Large intestine (tissue), 12 donors: ENCODE measurements at places on chromosomes 1 and 21. TPM values are rescaled to one million over a fixed set of nuclear protein-coding genes. Genes with fewer than 3 reads are reported as not detected.

DNA sequence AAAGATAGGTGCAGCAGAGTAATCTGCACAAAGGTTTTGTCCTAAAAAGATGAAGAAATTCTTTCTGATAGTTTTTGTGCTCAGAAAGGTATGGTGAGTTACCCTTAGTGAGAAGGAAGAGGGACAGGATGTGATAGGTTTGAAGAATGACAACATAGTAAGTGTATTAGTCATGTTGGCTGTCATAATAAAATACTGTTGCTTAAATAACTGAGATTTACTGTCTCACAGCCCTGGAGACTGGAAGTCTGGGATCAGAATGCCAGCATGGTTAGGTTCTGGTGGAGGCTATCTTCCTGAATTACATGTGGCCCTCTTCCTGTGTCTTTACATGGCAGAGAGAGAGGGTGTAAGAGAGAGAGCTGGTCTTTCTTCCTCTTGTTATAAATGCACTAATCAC is 965.2 kb downstream of the TTLL7 start:
- no peak for DNase-seq

DNA sequence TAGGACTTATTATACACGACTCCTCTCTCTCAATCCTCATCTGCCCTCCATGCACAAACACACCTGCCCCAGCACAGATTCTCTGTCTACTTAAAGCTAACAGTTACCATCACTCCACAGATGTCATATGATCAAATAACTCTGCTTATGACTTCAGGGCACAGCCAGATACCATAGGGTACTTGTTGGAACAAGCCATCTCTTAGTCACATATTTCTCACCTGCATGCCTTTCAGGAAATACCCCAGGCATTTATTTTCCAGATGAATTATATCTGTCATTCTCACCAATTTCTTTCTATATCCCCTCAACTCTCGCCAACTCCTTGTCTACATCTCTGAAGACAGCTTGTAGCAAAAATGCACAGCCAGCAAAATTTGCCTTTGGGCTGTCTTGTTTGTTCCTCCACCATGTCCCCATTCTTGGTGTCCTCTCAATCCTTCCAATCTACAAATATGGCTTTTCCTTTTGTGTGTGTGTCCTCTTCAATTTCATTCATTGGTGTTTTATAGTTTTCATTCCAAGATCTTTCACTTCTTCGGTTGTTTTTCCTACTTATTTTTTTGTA is 353.9 kb upstream of the CAMK1G start:
- DNase-seq, result no peak

- no peak for DNase-seq
These were observed 51.6 kb downstream of the ETS2 start for GRCh38 chr21:38857152-38857825.

DNA sequence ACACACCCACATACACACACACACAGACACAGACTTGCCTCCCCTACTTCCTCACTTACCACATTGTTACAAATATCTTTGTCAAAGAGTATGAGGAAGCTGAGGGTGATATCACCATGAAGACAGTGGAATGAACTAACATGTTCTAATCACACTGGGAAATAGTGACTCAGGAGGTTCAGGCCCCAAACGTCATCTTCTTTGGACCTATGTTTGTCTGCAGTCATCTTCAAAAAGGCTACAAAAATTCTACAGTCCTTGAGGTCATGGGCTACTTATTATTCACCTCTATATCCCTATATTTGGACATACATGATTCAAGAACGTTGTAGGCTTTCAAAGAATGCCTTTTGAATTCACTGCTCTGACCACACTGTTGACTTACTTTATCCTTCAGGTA is 2.1 kb upstream of the LCE2C start:
- no peak for DNase-seq

- peak; percentile 31 for DNase-seq
These were observed 6.4 kb downstream of the GABRD start for GRCh38 chr1:2025491-2025981.

- no peak for DNase-seq
These were observed 11.9 kb upstream of the MRPL55 start for GRCh38 chr1:228120857-228121489.

DNA sequence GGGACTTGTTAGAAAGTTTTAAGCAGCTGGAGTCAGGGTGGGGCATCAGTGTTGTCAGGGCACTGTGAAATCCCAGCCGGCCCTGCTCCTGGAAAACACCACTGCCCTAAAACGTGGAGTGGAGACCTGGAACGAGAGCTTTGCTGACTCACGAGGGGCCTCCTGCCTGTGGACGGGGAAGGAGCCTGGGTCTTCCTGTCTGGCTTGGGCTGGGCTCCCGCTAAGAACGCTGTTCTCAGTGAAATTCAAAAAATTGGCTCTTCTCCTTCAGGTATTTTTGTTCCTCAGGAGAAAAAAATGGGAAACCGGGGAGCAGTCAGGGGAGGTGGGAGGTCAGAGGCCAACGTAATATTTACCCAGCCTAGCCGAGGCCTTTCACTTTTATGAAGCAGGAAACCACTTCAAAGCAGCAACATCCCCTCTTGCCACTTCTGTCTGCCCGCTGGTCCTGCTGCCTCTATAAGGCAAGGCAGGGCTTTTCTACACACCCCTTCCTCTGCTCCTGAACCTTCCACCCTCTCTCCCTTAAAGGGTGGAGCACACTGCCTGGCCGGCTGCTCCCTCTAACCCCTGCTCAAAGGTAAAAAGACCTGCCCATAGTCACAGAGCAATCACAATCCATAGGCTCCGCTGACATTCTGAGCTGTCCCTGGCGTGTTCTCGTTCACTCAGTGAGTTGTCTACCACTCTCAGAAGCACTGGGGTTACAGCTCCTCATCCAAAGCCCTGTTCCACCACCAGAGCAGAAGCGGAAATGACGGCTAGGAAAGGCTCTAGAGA is 8.0 kb downstream of the PLXNA2 start:
- DNase-seq, result no peak

DNA sequence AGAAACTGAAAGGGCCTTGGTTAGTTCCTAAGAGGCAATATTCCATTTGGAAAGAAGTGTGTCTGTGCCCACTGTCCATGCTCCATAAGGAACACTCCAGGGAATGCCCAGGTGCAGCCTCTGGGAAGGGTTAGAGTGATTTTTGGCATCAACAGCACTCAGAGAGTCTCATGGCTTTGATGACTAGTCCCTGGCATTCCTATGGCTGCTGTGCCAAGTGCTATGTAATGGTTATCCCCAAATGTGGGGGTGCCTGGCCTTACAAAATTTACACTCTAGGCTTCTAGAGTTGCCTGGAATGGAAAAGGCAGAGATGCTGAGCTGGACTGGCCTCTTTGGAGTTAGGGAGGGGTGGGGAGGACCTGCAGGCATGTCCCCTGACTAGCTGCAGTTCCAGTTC is 75.0 kb upstream of the BCAR3 start:
- no peak for DNase-seq

DNA sequence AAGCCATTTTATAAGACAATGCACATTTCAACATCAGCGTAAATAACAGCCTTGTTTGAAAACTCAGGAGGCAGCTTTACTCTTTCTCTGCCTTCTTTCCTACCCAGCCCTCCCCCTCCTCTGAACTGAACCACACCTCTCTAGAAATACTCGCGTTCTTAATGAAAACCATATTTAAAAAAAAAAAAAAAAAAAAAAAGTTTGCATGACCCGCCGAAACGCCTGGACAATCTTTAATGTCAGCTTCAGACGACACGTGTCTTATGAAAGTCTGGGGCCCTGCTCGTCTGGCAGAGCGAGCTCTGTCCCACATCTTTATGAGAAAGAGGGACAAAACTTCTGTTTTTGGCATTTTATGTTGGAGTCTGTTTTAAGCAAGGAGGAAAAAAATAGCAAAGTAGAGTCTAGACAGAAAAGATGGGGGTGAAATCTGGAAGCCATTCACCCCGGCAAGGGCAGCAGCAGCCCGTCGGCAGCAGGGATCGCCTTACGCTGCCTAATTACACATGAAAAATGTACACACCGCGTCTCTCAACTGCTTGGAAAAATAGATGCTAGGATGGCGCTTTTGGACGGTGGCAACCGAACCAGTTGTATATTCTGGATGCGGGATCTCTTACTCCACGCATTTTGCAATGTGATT is 130.4 kb upstream of the ETS2 start:
- DNase-seq, result no peak

DNA sequence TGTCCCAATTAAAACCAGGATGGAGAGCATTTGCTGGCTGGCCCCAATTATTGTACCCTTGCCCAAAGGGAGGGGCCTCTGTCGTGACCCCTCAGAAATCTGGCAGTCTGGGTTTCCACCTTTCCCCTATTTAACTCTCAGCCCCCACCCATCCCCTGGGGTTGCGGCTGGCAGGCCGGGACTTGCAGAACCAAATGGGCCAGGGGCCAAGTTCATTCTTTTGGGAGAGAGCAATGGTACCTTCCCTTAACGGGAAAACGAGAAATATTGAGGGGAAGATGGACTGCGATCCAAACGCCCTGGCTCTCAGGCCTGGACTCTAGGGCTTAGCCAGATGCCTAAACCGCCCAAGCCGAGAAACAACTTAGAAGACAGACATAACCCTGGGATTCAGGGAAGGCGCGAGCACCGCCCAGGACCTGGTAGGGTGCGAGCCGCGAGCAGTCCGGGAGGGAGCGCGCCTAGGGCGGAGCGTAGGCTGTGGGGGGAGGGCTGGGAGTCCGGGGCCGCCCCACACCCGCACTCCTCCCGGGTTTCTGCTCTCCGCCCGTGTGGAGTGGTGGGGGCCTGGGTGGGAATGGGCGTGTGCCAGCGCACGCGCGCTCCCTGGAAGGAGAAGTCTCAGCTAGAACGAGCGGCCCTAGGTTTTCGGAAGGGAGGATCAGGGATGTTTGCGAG is at the start of gene SLC27A3:
TSS of gene SLC27A3 (plus strand) at position 628 of the 678 bp plus-strand sequence. CDS start 91 bp downstream, outside the sequence.
- DNase-seq, result no peak

LCE2A gene
- polyA plus RNA-seq, result not detected

ACADM gene
- 63.0 TPM for polyA plus RNA-seq

CFHR4 gene
- polyA plus RNA-seq, result not detected
